Cerebellum (tissue), 4 donors: ENCODE measurements at places on chromosomes 2 and 18.

GRCh38 chr2:17590342-17590911 lies 49.9 kb downstream of the VSNL1 start:
- DNase-seq = no peak

DNA sequence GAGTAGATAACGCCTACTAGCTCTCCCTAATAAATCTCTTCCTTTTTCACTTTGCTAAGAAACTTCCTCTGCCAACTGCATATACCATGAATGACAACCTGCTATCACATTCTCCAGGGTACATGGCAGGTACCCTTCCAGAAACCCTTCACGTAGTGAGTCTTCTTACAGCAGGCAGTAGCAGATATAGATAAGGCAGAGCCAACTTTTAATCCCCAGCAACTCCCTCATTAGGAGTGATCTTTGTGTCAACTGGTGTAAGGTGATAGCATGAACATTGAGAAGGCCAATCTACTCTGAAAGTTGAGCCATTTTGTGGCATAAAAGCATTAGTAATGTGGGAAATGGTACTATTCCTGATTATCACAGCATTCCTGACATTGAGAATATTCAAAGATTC lies 5.7 kb upstream of the STK17B start:
- no peak for DNase-seq

GRCh38 chr18:48879008-48879431 lies 71.7 kb downstream of the SMAD7 start:
- no peak for DNase-seq

GRCh38 chr2:907706-908105 lies 42.9 kb upstream of the SNTG2 start:
- no peak for DNase-seq

GRCh38 chr2:86706935-86707334 lies 13.2 kb upstream of the RMND5A start:
- no peak for DNase-seq

DNA sequence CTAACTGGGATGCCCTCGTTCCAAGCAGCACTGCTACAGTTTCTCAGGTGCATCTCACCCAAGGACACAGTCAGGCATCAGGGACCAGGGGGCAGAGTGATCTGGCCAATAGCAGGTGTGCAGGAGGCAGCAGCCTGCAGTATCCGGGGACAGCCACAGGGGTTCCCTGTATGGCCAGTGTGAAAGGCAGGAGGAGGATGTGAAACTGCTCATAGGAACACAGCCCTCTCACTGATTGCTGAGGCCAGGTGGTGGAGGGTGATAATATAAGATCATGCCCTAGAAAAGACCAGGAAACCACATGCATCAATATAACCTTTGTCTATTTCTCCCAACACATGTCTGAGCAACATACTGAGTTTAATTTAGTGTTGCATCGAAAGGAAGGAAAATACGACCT lies 112.7 kb upstream of the TACR1 start:
- no peak for DNase-seq

GRCh38 chr18:53755914-53756609 lies 468.4 kb downstream of the MBD2 start:
- DNase-seq = no peak

- no peak for DNase-seq
Observed at GRCh38 chr2:150165988-150166312, 321.5 kb downstream of the RND3 start.

- DNase-seq = no peak
Observed at GRCh38 chr2:25955036-25955435, 27.3 kb downstream of the KIF3C start.

DNA sequence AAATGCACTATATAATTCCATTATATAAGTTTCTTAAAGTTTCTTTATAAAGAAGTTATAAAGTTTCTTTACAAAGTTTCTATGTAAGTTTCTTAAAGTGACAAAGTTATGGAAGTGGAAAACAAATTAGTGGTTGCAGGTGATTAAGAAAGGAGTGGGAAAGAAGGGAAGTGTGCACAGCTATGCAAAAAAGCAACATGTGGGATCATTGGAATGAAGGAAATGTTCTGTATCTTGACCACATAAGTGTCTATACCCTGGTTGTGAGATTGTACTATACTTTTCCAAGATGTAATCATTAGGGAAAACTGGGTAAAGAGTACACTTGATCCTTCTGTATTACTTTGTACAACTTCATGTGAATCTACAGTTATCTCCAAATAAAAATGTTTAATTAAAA lies 1541.1 kb downstream of the LRP1B start:
- DNase-seq = no peak

- no peak for DNase-seq
Observed at GRCh38 chr2:64394153-64394552, 59.8 kb upstream of the LGALSL start.

DNA sequence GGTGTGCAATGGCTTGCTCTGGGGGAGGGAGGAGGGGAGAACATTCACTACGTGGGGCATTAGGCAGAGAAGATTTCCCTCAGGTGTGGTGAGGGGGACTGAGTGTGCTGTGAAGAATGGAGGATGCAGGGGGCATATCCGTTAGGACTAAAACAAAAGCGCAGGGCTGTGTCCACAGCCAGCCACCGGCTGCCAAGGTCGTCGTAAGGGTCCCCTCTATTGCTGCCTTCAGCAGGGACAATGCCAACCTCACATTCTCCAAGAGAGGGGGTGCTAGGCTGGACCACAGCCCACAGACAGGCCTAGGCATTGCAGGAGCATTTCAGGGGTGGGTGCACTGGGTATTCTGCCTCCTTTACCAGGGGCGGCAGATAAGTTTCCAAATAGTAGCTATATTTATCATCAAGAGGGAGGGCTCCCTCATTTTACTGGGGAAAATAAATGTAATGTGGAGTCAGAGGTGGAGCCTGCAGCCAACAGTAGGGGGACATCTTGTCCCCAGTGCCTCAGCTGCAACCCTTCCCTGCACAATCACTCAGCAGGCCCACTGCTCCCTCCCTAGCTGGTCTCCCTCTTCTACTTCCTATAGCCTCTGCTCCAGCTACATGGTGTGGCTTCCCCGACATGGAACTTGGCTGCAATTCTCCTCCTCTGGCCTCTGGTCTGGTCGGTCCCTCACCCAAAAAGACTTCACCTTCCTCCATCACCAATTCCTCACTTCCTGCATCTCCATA lies 74.9 kb upstream of the OTOF start:
- DNase-seq = no peak

DNA sequence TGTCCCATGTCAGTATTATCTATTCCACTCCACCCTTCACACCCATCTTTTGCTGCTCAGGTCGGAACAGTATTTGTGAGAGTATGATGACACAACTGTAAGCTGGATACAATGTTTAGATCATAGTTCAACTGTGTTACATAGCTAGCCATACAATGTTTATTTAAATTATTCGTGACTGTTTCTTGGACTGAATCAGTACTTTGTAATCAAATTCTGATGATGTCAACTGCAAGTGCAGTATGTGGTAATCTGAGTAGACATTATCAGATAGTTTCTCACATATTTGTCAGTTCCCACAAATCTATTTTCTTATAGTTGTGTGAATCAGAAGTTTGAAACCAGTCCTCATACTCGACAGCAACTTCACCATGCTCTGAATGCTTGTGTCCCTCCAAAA lies 177.6 kb downstream of the ZNF407 start:
- DNase-seq = no peak

DNA sequence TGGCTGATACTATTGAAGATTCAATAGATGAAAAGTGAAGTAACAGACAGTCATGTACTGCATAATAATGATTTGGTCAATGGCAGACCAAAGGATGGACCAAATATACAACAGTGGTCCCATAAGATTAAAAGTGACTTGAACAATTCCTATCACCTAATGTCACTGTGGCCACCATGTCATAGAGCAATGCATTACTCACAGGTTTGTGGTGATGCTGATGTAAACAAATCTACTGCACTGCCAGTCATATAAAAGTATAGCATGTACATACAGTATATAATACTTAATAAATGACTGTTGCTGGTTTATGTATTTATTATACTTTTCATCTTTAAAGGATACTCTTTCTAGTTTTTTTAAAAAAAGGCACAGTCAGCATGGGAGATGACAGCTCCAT lies 99.9 kb downstream of the USP34 start:
- DNase-seq = no peak

DNA sequence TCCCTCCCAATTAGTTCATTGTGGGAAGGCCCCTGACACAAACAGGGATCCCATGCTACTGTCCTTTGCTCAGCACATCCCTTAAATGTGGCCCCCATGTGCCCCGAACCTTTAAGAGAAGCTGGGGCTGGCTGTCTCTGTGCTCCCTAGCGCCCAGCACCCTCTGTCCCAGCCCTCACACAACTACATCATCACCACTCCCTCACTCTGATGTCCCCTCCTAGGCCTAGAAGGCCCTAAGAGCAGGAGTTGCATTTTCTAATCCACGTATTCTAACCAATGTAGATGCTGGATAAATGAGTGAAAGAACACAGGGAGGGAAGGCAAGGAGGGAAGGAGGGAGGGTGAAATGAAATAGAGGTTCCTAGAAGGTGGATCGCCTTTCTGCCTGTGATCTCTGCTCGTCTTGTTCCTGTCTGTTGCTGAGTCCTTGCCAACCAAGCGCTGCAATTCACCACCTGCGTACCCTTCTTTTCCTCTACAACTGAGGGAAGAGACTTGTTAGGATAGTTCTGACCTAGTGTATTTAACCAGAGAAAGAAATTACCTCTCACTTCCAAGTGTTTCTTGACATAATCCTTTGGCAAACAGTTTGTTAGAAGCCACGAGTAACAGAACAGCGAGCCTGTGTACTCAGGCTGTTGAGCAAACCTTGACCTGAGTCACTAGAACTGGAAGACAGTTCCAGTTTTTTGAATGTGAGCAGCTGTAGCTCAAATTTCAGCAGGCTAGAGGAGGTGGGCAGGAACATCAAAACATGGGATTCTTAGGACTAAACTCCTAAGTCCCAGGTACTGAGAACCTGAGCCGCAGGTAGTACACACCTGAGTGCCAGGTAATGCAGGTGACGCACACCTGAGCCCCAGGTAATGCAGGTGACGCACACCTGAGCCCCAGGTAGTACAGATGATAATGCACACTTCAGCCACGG lies 181.5 kb upstream of the ID2 start:
- no peak for DNase-seq

DNA sequence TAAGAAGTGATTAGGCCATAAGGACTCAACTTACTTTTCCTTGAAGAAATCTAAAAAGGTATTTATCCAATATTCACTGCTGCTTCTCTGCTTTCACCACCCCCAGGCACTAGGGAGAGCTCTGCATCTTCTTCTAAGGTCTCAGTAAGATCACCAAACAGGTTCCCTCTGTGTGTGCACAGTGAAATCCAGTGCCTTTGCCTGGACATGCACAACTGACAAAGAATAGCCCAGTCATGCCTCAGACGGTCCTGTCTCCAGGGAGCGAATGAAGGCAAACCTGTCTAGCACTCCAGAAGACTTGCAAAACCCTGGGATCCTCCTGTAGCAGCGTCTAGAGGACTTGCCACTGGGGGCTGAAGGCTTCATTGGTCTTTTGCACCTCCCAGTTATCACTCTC lies 344.5 kb upstream of the LRATD1 start:
- no peak for DNase-seq

GRCh38 chr2:191359133-191359532 lies 113.9 kb downstream of the MYO1B start:
- no peak for DNase-seq

GRCh38 chr18:32439802-32440201 lies 30.9 kb downstream of the GAREM1 start:
- no peak for DNase-seq

DNA sequence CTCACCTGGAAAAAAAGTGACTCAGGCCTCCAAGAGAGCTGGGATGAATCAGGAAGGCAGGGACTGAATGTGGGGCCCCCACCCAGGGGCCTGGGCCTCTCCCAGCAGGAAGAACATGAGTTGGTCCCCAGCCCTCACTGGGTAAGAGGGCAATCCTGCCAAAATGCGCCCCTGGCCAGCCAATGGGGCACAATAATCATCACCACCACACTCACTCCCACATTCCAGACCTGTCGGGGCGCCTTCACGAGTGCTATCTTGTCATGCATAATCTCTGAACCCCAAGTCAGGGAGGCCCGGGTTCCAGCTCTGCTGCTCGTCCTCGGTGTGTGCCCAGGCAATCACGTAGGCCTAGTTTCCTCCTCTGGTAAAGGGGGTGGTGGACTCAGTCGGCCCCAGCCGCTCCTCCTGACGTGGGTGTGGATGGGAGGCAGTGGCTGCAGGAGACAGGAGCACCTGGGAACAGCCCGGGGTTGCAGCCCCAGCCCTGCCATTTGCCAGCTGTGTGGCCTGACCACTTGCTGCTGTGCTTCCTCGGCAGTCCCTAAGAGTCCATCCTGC lies 115.1 kb downstream of the CYP26B1 start:
- DNase-seq = no peak

- no peak for DNase-seq
Observed at GRCh38 chr2:26330604-26331003, 15.3 kb upstream of the SELENOI start.

DNA sequence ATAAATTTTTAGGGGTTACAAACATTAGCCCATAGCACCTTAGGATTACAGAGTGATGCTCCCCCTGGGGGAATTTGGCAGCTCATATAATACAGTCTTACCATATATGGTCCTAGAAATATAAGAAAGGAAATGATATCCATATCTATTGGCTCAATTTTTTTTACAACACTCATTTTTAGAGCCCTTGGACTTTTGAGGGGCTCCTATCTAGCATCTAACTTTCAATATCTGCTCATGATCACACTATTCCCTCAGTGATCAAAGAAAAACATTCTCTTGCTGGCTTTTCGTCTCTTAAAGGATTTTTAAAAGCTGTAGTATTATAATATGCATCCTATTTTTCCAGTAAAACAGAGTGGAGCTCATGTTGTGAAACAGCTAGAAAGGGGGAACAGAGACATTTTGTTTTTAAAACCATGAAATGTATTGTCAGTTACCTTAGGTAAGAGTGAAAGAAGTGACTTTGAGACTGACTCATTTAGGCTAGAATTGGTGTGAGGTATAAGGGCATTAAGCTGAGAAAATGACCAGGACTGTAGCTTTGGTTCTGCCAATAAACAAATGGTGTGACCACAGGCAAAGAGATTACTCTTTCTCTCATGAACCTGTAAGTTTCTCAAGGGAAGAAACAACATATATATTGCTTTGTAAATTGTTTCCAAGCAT lies 65.8 kb downstream of the ALPK2 start:
- no peak for DNase-seq

DNA sequence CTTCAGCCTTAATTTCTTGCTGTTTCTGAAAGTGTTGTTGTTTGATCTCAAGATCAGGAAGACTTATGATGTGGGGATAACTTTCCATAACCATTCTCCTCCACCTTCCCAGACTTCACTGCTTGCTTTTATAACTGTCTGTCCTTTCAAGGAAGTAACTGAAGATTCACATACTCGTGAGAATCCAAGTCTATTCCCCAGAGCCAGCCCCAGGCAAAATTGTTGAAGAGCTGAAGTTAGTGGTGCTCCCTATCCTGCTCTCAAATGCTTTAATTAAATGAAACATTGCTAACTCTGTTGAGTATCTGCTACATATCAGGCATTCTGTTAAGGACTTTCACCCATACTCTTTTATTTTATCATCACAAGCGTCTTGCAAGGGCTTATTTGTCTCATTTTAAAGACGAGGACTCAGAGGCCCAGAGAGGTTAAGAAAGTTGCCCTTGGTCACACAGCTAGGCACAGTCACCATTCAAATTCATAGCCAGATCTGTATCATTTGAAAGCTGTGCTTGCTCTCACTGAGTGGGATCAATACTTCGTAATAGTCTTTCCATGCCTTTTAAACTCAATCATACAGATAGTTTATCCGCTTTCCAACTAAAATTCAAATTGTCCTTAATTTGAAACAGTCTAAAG lies 189.8 kb upstream of the TCF4 start:
- no peak for DNase-seq
